Posterior cingulate gyrus (tissue), 11 donors: ENCODE measurements at places on chromosomes 2 and 18.

DNA sequence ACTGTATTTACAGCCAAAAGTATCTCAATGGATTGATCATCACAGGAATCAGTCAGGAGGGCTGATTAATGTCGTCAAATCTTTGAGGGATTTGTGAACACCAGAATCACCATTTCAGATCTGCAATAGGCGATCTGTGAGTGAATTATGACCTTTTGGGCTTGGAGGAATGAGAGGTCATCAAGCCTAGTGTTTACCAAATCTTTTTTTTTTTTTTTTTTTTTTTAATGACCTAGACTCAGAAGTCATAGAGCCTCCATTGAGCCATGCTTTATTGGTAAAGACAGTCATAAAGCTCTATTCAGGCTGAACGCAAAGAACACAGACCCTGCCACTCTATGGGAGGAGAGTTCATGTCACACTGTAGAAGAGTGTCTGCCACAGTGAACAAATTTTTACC is 97.7 kb downstream of the SOCS6 start:
- DNase-seq = no peak

- no peak for DNase-seq
These were observed 74.7 kb upstream of the TMEM200C start for GRCh38 chr18:5969989-5970403.

DNA sequence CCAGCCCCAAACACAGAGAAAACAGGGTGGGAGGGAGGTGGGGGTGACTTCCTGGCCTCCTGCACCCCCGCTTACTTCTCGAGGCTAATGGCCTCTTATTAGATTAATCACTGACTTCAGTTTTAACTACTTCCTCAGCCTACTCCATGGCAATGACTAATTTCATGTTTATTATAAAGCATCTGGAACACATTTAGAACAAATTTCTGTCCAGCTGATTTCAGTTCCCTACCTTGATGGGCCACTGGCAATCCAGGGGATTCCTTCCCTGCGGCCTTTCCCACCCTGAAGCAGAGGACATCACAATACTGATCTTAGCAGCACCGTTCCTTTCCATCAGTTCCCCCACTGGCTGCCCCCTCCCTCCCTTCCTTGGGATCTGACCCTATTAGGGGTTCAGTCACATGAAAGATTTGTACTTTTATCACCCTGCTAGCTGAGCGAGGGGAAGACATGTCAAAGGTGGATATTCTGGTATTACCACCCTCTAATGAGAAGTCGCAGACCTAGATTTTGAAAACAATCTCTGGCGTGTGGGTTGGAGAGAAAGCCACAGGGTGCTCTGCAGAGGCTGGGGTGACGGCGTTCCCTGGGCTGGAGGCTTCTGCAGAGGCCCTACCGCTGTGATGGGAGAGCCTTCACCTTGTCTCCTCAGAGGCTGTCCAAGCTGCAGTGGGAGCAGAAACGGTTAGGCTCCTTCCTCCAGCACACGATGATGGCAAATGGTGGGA is 67.6 kb downstream of the KIAA2012 start:
- DNase-seq = no peak

GRCh38 chr2:27804146-27804545 is 32.6 kb downstream of the MRPL33 start:
- DNase-seq = no peak

GRCh38 chr2:237514474-237515130 is 27.6 kb downstream of the MLPH start:
- no peak for DNase-seq

DNA sequence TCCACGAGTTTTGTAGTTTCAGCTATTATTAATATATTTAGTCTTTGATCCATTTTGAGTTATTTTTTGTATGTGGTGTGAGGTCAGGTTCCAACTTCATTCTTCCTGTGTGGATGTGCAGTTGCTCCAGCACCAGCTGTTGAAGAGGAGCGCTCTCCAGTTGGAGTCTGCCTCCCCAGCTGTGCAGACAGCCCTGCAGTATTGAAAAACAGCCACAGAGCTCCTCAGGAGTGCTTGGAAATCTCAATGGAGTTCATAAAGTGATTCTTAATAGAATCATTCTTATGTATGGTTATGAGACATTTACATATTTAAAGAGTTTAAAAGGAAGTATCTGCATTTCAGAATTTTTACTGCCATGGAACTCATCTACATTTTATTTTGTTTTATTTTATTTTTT is 17.3 kb downstream of the DGKD start:
- DNase-seq = no peak

DNA sequence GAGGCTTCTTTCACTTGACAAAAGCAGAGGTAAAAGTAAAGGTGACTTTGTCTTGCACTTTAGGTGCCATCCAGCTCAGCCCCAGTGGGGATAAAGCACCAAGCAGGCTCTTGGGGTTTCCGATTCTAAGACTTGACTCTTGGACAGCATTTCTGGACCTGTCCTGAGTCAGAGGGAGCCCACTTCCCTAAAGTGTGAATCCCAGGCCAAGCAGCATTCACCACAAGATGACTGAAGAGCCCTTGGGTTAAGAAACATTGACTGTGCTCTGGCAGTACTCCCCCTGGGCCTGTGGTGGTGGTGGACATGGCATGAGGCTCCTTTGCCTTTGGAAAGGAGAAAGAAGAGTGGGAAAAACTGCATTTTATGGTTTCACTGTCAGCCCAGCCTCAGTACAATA is 638.0 kb upstream of the VRK2 start:
- DNase-seq = no peak

DNA sequence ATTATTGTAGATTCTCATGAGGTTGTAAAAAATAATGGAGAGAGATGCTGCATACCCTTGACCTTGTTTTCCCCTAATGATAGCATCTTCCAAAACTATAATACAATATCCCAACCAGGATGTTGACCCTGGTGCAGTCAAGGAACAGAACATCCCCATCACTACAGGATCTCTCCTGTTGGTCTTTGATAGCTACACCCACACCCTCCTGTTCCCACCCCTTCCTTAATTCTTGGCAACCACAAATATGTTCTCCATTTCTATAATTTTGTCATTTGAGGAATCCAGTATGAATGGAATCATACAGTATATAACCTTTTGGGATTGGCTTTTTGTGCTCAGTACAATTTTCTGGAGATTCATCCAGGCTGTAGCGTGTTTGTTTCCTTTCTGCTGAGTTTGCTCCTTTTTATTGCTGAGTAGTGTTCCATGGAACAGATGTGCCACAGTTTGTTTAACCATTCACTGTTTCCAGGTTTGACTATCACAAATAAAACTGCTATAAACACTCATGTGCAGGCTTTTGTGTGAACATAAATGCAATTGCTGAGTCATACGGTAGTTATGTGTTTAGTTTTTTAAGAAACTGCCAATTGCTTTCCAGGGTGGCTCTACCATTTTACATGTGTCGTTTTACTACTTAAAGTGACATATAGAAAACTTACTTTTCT is 22.2 kb downstream of the MCFD2 start:
- no peak for DNase-seq

GRCh38 chr2:192236136-192236535 is 41.4 kb upstream of the TMEFF2 start:
- no peak for DNase-seq

GRCh38 chr2:227052879-227053278 is 111.1 kb downstream of the COL4A4 start:
- DNase-seq = no peak

DNA sequence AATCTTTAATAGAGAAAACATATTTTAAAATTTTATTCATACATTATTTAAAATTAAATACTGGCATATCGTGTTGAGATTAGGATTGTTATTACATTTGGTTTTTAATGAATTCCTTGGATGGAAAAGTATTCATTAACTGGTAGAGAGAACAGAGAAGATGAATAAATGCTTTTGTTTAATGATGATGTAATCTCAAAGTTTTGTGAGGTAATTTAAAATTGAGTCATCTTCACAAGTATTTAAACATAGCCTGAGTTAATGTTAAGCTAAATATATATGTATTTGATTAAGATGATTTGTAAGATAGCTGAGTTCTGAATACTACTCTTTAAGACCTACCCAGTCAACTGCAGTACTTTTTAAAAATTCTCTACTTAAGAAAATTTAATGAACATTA is 713.4 kb upstream of the VRK2 start:
- DNase-seq = no peak

GRCh38 chr2:36361396-36361795 is 5.8 kb downstream of the CRIM1 start:
- DNase-seq = no peak

DNA sequence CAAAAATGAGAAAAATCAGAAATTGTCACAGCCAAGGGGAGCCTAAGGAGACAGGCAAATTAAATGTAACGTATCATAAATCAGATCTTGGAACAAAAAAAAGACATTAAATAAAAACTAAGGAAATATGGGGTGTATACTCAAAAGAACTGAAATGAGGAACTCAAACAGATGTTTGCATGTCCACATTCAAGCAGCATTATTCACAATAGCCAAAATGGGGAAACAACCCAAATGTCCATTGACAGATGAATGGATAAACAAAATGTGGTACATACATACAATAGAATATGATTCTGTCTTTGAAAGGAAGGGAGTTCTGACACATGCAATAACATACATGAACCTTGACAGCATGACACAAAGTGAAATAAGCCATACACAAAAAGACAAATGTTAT is 155.8 kb upstream of the KLF7 start:
- DNase-seq = no peak

DNA sequence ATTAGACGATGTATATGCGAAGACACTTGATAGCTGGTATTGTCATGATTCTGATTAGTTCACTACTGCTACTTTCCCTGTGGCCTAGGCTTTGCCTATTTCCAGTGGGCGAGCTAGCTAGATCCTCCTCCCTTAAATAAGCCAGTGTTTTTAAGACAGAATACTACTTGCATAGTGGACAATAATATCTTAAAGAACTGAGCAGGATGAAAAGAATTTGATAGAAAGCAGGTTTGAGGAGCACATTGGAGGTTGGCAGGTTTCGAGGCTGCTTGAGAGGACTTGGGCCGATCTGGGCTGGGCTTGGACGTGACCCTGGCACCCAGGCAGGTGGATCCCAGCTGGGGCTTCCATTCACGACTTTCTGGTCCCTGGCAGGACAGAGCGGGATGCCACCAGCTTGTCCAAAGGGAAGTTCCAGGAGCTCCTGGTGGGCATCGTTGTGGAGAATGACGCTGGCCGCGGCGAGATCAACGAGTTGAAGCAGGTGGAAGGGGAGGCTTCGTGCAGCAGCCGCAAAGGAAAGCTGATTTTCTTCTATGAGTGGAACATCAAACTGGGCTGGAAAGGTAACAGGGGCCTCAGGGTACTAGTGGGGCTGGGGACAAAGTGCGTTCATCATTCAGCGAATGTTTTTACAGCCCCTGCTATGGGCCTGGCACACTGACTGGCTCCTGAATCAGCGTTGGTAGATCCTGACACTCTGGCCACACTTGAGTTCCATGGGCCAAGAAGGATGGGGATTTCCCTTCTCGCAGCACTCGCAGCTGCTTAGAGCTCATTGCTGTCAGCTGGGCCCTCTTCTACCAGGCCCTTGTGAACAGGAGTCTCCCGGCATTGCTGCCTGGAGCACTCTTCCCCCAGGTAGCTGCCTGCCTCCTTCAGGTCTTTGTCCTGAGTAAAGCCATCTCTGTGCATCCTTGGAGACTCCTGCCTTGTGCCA is 16.9 kb downstream of the C2orf74 start:
- no peak for DNase-seq
